MV-4-11 (cell line): ENCODE measurements at places on chromosomes 4 and X.

GRCh38 chr4:162497564-162498167 is 333.9 kb upstream of the FSTL5 start:
- DNase-seq, result peak; percentile 47

GRCh38 chrX:155968326-155968661 is 29.2 kb upstream of the IL9R start:
- DNase-seq, result no peak

DNA sequence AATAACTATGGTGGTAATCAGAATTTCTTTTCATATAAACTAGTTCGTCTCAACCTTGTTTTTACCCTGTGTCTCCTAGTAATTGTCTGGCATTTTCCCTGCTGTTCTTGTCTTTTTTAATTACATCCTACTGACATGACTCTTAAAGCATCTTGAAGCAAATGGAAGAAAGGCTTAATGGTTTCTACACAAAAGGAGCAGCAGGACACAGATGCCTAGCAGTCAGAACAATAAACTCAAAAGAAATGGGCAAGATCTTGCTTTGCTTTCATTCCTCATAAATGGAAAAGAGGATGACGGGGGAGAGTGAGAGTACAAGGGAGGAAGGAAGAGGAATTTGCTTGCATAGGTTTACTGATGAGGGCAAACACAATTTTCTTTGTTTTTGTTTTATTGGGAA is 293.2 kb upstream of the EMCN start:
- no peak for DNase-seq

GRCh38 chrX:36573720-36574119 is 434.4 kb upstream of the FAM47C start:
- no peak for DNase-seq

GRCh38 chr4:118282692-118283091 is 70.1 kb downstream of the PRSS12 start:
- peak; percentile 91 for DNase-seq

- no peak for DNase-seq
Observed at GRCh38 chr4:189940178-189941004, at the start of gene FRG1. Gene FRG1, plus strand, starts transcription at chr4:189940872. Its CDS starts 138 bp downstream, at chr4:189941010.
